ENCODE measurements at places on chromosomes 12 and 14. TPM values are rescaled to one million over a fixed set of nuclear protein-coding genes. Genes with fewer than 3 reads are reported as not detected.

RHEBL1 gene
- total RNA-seq: 1.8 TPM

FGD4 gene
- 13.7 TPM for total RNA-seq

TAS2R50 gene
- 1.5 TPM for total RNA-seq

- no peaks in the 10 kb centered on the region for H3K4me1 ChIP-seq
- peak overlapping the region; percentile 32 for H3K27ac ChIP-seq
- no peak overlapping the region for H3K4me3 ChIP-seq
- H3K27me3 ChIP-seq: no peaks in the 10 kb centered on the region
- H3K36me3 ChIP-seq: no peaks in the 10 kb centered on the region
Measured at GRCh38 chr14:49959822-49960408, 67.0 kb downstream of the ARF6 start.

DNA sequence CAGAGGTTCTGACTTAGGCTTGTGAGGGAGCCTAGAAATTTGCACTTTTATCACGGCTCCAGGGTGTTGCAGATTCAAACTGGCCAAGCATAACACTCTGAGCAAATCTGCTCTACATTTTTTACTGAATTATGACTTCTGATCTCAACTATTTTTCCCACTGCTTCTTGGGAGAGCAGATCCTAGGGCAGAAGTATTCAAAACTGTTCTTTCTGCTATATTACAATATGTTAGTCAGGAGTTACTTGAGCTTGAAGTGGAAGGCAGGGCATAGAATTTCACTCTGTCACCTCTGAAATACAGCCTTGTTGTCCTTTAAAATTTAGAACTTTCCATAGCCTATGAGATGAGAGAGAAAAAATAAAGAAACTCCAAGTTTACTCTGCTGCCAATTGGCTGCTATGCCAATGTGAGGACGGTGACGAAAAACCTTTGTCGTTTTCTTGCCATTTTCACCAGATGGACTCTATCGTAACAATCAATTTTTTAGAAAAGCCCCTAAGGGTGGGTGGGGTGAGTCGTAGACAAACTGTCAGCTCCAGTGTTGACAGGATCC lies 16.4 kb upstream of the KERA start:
- no peaks in the 10 kb centered on the region for H3K4me1 ChIP-seq
- H3K27me3 ChIP-seq: no peaks in the 10 kb centered on the region
- DNase-seq: no peak
- no peaks in the 10 kb centered on the region for H3K36me3 ChIP-seq
- H3K4me3 ChIP-seq: no peak overlapping the region

GRCh38 chr12:98371419-98371818 lies 144.0 kb upstream of the TMPO start:
- H3K4me1 ChIP-seq: no peaks in the 10 kb centered on the region
- H3K27me3 ChIP-seq: no peaks in the 10 kb centered on the region
- no peaks in the 10 kb centered on the region for H3K36me3 ChIP-seq
- no peak overlapping the region for H3K4me3 ChIP-seq
- H3K27ac ChIP-seq: no peak overlapping the region

DNA sequence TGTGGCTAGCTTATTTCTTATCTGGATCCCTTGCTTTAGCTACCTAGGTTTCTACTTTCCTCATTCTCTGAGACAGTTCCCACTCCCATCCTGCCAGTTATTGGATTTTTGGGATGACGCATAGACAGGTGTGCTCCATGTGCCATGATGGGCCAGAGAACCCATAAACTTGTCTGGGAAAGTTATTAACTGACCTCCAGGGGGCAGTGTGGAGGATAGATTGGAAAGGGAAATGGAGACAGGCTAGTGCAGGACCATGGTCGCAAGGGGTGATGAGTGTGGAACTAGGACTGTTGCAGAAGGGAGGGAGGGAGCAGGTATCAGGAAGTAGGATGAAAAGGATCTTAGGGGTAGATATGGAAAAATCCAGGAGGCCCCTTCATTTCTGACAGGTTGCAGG lies 80.3 kb downstream of the ESRRB start:
- H3K4me1 ChIP-seq: no peaks in the 10 kb centered on the region
- DNase-seq: no peak
- H3K27me3 ChIP-seq: no peaks in the 10 kb centered on the region
- H3K4me3 ChIP-seq: no peak overlapping the region
- H3K36me3 ChIP-seq: no peaks in the 10 kb centered on the region

DNA sequence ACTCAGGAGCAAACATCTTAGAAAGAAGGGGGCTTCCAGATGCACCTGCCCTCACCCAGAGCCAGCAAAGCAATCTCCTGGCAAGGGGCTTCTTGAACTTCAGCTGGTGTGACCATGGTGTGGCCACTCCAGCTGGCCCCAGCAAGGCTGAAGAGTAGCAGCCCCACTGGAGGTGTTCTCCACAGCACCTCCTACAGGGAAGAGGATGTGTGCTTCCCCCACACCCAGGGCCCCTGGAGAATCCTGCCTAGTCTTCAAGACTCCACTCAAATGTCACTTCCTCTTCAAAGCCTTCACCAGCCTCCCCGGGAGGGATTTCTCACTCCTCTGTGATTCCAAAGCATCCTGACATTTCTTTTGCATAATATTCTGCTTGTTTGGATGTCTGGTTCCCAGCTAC lies 8.5 kb downstream of the RAB15 start:
- H3K36me3 ChIP-seq: no peaks in the 10 kb centered on the region
- DNase-seq: no peak
- no peak overlapping the region for H3K4me3 ChIP-seq
- H3K27me3 ChIP-seq: no peaks in the 10 kb centered on the region
- no peaks in the 10 kb centered on the region for H3K4me1 ChIP-seq
- no peak overlapping the region for H3K27ac ChIP-seq

DNA sequence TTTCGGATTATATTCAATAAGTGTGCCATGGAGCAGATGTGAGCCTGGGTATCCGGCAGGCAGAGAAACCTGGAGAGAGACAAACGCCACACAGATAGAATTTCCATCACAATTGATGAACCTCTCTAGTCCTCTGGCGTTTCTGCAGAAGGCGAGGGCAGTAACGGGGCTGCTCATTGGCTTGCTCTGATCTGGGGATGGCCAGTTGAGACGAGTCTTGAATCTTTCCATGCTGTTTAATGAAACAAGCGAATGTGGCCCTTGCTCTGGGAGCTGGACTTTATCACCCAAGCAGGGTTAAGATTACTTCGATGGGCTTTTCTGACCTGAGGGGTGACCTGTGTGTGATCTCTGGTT lies 42.4 kb upstream of the CLMN start:
- no peaks in the 10 kb centered on the region for H3K36me3 ChIP-seq
- H3K4me3 ChIP-seq: no peak overlapping the region
- H3K4me1 ChIP-seq: no peaks in the 10 kb centered on the region
- H3K27me3 ChIP-seq: no peaks in the 10 kb centered on the region
- DNase-seq: no peak

DNA sequence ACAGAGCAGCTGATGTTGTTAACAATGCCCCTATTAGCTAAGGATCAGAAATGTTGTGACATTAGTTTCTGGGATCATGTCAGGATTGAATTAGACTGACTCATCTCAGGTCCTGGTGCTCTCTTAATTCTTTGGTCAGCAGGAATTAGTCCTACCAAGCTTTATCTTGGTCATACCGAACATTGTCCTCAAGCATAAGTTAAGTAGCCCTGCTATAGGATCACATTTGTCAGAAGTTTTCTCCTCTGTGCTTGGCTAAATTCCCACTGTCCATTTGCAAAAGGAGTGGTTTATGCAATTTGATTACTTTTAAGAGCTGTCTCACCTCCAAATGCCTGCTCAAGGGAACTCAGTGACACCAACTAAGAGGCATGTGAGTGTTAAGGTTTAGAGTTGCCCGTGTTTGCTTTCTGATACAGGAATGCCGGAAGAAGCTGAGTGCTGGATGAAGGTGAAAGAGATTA lies 48.4 kb upstream of the IFNG-AS1 start:
- no peak for DNase-seq
- H3K4me1 ChIP-seq: no peaks in the 10 kb centered on the region
- H3K27ac ChIP-seq: no peak overlapping the region
- H3K27me3 ChIP-seq: no peaks in the 10 kb centered on the region
- no peaks in the 10 kb centered on the region for H3K36me3 ChIP-seq
- no peak overlapping the region for H3K4me3 ChIP-seq

DNA sequence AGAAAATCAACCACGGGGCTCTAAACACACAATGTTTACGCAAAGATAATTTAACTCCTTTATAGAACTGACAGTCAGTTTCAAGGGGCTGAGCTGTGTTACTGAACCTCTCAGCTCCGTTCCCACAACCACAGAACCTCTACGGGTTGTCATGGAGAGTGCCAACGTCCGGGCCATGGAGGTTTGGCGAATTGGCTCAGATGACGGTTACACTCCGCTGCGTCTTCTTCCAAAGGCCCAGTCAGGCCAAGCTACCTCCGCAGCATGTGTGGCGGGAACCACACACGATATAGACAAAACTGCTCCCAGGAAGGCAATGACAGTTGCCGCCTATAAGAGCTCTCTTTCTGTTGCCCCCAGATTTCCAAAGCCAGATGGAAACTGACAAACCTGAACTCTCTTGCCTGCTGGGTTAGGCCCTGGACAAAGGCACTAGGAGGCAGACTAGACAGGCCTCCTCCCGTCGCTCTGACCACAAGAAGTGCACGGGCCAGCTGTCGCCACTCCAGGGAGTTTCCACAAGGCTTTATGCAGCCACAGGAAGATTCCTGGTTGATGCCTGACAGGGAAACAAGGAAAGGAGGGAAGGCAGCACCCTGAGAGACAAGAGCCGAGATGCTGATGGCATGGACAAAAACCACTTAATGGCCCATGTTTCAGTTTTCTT lies 30.3 kb downstream of the CCDC88C start:
- H3K4me1 ChIP-seq: peaks cover 88% of the 10 kb centered on the region
- no peaks in the 10 kb centered on the region for H3K27me3 ChIP-seq
- H3K27ac ChIP-seq: peak overlapping the region; percentile 60
- no peak overlapping the region for H3K4me3 ChIP-seq
- DNase-seq: no peak

DNA sequence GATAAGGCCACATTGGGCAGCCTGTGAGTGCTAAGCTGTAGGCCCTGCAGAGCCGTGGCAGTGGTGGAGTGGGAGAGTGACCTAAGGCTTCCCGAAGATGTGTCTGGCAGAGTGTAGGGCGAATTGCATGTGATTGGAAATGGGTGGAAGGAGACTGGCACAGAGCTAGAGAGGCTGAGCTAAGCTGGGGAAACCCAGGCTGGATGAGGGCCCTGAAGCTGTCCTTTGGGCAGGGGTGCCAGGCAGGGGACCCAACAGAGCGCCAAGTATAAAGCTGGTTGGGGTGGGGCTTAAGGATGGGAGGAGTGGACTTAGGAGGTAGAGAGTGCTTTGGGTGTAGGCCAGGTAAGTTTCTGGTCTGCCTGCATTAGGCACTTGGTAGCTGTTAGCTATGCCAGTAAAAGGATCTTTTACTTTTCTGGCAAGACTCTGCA lies 47.9 kb downstream of the WDR20 start:
- no peak overlapping the region for H3K27ac ChIP-seq
- H3K4me3 ChIP-seq: no peak overlapping the region
- no peaks in the 10 kb centered on the region for H3K4me1 ChIP-seq
- no peak for DNase-seq
- H3K27me3 ChIP-seq: no peaks in the 10 kb centered on the region

DNA sequence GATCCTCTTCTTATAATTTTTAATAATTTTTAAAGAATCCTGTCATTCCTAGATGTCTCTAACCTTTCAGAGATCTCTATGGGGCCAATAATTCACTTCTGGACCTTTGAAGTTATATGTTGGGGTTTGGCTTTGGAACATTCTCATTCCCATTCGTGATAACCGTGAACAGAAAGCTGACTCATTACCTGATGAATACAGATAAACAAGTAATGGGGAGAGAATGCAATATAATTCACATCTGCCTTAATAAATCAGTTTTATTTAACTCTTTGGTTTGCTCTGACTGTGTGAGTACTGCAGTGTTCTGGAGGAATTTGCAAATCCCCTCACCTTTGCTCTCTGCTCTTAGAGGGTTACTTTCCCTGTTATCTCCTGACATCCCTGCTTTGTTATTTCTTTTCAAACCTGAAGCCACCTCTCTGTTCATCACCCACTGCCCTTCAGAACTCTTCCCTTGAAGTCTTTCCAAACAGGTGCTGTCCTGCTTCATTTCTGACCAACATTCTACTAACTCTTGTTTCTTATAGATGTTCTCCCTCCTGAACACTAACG lies 79.6 kb upstream of the SLC38A2 start:
- no peak for DNase-seq
- no peaks in the 10 kb centered on the region for H3K36me3 ChIP-seq
- H3K4me3 ChIP-seq: no peak overlapping the region
- no peaks in the 10 kb centered on the region for H3K27me3 ChIP-seq
- H3K27ac ChIP-seq: no peak overlapping the region
- peaks cover 43% of the 10 kb centered on the region for H3K4me1 ChIP-seq

DNA sequence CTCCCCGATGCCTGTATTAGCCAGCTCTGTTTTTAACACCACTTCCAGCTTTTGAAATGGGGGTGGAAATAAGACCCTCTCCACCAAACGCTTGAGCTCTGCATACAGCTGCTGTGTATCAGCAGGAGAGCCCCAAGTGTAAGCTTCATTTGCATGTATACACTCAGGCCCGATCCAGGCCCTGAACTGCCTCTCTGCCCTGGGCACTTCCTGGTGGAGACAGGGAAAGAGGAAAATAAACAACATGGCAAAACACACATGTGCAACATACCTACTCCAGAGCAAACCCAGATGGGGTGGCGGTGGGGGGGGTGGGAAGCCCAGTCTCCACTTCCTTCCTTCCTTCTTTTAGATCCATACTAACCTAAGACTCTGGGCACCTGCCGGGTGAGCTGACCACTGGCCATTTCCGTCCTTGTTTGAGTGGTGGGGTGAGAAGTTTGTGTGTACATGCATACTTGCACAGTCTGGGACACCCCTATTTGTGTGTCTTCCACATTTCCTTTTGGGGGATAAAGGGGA lies 55.3 kb downstream of the RBM19 start:
- H3K36me3 ChIP-seq: no peaks in the 10 kb centered on the region
- H3K4me1 ChIP-seq: no peaks in the 10 kb centered on the region
- H3K27ac ChIP-seq: no peak overlapping the region
- H3K27me3 ChIP-seq: no peaks in the 10 kb centered on the region

DNA sequence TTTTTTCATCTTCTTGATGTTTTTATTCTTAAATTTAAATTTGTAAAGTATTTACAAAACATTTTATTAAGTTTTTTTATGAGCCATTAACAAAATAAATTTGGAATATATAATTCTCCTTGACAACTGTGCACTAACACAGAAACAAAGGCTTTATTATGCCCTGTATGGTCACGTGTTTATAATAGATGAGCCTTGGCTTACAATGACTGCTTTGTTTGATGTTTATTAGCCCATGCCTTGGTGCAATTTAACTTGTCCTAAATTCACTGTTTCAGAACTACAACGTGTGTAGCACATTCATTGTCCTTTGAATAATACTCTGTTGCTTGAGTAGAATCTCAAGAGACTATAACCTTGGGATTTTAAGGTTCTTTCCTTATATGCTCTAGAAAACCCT lies 59.8 kb downstream of the CNTN1 start:
- H3K4me3 ChIP-seq: no peak overlapping the region
- H3K27me3 ChIP-seq: no peaks in the 10 kb centered on the region
- no peak for DNase-seq
